Hepatic stellate cell (primary cell): ENCODE measurements at places on chromosomes 5 and 9.

- peak; percentile 45 for DNase-seq
These were observed 4.4 kb downstream of the GPR107 start for GRCh38 chr9:130058154-130058553.

- DNase-seq, result no peak
These were observed 270.8 kb downstream of the PSAT1 start for GRCh38 chr9:78567693-78568092.

- DNase-seq, result no peak
These were observed 53.9 kb upstream of the HMHB1 start for GRCh38 chr5:143758015-143758414.

DNA sequence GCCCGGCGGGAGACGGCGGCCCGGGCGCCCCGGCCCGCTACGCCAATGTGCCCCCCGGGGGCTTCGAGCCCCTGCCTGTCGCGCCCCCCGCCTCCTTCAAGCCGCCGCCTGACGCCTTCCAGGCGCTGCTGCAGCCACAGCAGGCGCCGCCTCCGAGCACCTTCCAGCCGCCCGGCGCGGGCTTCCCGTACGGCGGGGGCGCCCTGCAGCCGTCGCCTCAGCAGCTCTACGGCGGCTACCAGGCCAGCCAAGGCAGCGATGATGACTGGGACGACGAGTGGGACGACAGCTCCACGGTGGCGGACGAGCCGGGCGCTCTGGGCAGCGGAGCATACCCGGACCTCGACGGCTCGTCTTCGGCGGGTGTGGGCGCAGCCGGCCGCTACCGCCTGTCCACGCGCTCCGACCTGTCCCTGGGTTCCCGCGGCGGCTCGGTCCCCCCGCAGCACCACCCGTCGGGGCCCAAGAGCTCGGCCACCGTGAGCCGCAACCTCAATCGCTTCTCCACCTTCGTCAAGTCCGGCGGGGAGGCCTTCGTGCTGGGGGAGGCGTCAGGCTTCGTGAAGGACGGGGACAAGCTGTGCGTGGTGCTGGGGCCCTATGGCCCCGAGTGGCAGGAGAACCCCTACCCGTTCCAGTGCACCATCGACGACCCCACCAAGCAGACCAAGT, 723 bp downstream of the SNX18 start:
- DNase-seq, result peak; percentile 61

- no peak for DNase-seq
These were observed 306.3 kb upstream of the SGCD start for GRCh38 chr5:156020647-156021046.
